Dermis microvascular lymphatic vessel endothelial cell (primary cell): ENCODE measurements at places on chromosomes 1 and 21. TPM values are rescaled to one million over a fixed set of nuclear protein-coding genes. Genes with fewer than 3 reads are reported as not detected.

DNA sequence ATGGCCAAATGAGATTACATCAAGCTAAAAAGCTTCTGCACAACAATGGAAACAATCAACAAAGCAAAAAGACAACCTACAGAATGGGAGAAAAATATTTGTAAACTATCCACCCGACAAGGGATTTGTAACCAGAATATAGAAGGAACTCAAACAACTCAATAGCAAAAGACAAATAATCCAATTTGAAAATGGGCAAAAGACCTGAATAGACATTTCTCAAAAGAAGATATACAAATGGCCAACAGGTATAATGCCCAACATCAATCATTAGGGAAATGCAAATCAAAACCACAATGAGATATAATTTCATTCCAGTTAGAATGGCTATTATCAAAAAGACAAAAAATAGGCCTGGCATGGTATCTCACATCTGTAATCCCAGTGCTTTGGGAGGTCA lies 140.0 kb downstream of the GLUL start:
- DNase-seq, result no peak

- peak; percentile 10 for DNase-seq
Observed at GRCh38 chr1:119556423-119556822, 49.4 kb downstream of the HSD3B1 start.

GRCh38 chr1:110339407-110340206 lies 430 bp downstream of the RBM15 start:
- DNase-seq, result peak; percentile 48

DNA sequence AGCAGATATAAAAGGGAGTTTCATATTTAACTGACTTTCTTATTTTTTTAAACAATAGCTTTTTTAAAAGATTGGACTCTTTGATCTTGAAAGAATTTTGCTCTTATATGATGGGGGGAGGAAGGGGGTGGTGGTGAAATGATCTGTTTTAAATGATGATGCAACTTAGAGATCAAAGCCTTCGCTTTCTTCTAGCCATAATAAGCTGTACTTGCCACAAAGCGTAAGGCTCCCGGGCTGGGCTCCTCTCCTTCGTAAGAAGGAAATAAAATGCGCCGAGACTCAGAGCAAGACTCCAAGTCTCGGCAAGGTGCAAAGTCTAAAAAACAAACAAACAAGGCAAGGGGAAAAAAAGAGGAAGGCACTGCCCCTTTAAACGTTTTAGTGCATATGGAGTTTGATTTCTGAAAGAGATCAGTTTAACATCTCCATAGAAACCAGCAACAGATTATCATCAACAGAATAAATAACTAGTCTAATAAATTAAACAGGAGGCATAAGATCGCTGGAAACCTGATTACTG lies 3.3 kb downstream of the CASZ1 start:
- no peak for DNase-seq

DNA sequence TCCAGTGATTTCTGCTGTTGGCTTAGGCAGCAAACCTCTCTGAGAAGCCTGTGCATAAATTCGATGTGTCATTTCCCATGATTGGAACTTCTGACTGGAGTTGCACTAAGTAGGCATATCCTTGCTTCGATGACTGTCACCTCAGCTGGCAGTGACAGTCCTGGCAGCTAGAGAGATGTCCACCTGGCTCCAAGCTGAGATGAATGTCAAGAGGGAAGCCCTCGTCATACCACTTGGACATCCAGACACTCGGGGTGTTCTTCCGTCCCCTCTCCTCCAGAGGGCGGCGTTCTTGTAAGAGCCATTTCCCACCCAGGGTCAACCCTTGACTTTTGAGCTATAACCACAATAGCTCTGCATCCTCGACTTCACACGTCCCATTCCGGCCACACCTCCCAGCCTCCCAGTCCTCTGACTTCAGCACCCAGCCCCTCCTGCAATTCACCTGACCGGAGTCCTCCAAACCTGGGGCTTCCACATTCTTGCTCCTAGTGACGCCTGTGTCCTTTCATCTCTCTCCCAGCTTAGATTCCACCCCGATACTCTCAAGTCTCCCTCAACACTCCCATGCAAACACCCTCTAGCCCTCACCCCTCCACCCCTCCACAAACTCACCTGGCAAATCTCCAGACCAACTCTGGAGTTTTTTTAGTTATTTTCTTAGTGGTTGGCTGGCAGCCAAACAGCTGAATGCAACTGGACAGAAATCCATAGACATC lies 17.3 kb downstream of the CA6 start:
- DNase-seq, result no peak

DNA sequence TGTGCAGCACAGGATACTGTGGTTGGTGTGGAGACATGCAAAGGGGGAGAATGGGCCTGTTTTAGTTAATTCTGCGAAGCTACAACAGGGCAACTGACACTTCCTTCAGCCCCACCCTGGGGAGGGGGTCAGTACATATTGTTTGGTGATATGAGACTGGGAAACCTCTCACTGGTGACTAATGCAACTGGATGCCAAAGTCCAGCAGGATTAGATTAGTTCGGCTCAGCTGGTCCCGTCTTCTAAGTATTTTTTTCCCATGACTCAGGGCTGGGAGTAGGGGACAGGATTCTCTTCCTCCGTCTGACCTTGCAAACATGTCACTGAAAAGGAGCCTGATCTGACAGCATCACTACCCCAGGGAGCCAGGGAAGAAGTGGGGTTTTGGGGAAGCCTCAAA lies 43.0 kb downstream of the PLXNA2 start:
- peak; percentile 95 for DNase-seq

DNA sequence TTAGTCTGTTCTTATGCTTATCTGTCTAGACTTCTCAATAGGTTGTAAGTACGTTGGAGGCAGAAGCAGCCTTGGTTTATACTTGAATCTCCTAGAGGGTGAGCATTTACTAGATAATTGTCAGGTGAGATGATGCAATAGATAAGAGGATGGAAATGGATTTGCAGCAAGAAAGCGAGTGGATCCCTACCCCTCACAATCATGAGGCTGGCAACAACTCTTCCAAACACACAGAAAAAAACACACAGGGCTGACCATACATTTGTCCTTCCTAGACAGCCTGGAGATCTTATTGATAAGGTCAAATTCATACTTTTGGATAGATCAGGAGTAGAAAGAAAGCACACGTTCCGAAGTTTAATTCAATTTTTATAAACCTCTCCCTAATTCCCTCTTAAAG lies 481.4 kb upstream of the CAMK1G start:
- DNase-seq, result no peak

DNA sequence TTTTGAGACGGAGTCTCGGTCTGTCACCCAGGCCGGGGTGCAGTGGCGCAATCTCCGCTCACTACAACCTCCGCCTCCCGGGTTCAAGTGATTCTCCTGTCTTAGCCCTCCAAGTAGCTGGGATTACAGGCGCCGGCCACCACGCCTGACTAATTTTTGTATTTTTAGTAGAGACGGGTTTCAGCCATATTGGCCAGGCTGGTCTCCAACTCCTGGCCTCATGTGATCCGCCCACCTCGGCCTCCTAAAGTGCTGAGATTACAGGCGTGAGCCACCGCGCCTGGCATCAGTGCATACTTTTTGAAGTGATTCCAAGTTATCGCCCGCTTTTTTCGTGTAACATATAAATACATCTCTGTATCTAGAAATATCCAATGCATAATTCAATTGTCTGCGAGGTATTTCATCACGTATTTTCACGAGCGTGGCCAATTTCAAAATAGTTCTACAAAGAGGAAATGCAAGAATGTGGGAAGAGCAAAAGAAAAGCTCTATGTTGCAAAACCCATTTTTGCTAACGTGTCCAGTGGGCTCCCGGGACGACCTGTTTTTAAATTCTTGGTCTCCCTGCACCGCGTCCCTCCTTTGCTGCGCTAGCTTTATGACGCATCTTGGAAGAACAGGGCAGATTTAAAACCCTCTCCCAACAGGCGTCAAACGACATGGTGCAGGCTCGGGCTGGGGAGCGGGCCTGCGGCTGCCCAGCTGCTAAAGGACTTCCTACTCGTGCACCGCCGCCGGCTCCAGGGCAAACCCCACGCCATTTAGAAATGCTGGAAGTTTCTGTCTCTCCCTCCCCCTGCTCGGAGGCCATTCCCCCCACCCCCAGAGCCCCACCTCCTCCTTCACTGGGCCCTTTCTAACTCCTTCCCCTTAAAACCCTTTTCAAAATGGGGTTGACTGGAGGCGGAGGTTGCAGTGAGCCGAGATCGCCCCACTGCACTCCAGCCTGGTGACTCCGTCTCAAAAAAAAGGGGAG lies 923 bp upstream of the IFNGR2 start:
- DNase-seq, result peak; percentile 61

GRCh38 chr21:20445971-20446370 lies 552.2 kb upstream of the NCAM2 start:
- no peak for DNase-seq

The CACHD1 gene
- total RNA-seq, result 2.8 and 4.4 TPM in 2 replicates

The FNDC7 gene
- total RNA-seq, result under 0.01 TPM in 1 of 2 replicates, not detected in the other

The EVI5 gene
- 16.8 and 19.4 TPM in 2 replicates for total RNA-seq
